ENCODE measurements at places on chromosomes 6 and 20.

- no peak for DNase-seq
Measured at GRCh38 chr6:168640768-168641167, 199.8 kb downstream of the SMOC2 start.

DNA sequence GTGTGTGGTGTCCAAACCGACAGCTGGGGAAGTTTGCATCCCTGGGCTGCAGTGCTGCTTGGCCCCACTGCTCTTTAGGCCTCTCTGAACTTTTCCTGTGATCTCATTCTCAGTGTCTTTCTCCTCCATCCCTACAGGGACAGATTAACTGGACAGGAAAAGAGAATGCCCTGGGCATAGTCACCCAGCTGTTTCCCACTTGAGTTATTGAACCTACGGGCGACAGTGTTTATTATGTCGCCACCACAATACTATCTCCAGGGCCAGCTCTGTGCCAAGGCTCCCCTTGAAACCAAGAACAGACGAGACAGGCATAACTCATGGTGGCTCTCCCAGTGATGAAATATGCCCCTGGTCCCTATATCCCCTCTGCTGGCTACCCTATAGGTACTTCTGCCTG is 147.8 kb upstream of the EPHA7 start:
- DNase-seq: no peak

GRCh38 chr20:57920971-57921370 is 211.2 kb upstream of the PMEPA1 start:
- no peak for DNase-seq

DNA sequence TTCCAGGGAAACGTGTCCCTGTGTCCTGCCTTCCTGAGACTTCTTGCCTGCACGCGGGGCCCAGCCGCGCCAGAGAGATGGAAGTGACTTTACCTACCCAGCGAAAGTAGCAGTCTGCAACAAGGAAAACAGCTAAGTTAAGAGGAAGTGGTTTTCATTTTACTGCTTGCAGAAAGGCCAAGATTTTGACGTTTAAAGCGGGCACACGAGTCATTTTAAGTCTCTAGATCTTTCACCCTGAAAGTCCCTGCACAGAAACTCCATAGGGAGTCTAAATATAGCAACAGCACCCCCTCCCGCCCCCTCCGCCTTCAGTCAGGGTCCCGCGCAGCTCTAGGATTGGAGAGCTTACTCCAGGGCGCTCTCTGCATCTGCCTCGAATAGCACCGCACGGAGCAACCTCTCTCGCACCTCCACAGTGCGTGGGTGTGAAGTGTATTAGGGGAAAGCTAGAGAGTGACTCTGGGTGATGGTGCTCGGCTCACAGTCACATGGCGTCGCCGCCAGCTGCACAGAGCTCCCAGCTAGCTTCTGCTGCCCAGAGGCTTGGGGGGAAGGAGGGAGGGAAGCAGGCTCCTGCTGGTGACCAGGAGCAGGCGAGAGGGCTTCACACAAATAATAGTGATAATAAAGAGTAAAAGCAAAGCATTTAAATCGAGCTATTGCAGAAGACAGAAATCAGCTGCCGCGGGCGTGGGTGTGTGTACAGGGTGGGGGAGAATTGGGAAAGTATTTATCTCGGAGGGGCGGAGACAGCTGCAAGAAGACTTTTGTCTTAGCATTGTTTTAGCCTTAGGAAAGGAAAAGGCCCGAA is 1.8 kb upstream of the KCNQ5 start:
- DNase-seq: no peak

DNA sequence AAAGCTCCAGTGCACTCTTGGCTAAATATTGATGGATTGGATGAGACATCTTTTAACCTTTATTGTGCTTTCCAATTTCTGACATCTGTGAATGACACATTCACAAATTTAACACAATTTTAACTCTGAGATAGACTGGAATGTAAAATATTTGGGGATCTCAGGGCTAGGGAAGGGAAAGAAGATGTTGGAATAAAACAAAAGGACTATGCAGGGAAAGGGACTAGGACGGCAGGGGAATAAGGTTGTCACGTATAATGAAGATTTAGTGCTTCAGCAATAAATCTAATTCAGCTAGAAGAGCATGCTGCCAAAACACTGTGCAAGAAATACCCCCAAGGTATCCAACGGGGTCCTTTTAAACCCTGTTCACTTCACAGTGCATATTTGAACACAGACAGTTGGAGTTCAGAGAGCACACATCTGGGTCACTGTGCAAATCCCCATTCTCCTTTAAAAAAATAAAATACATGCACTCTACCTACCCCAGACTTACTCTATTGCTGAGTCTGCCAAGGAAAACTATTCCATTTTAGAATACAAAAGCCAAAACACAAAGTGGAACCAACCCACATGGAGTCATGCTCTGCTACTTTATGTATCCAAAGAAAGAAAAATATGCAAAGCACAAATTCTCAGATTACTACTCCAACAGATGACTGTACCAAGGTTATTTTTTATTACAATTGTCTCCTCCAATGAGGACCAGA is 151.0 kb upstream of the RSPO3 start:
- no peak for DNase-seq

DNA sequence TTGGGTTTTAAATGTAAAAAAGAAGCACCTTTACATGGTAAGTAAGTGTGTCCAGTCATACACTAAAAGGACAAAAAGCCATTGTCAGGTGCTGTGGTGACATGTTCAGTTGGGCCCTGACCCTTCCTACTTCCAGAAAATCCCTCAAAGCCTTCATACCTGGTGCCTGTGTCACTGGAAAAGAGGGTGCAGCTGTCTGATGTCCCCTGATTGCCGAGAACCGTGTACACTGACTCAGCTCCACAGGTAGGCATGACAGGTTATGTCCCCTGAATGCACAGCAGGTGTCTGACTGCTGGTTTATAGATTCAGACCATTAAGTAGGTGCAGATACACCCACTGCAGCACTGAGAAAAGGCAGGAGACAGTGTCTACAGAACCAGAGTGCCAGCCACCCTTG is 99.1 kb downstream of the FOXC1 start:
- no peak for DNase-seq

GRCh38 chr20:37980876-37981275 is 52.4 kb downstream of the TTI1 start:
- no peak for DNase-seq

GRCh38 chr6:6037179-6037578 is 30.5 kb upstream of the NRN1 start:
- DNase-seq: no peak

- no peak for DNase-seq
Measured at GRCh38 chr6:93731306-93731705, 311.9 kb upstream of the EPHA7 start.

GRCh38 chr6:25175681-25176080 is 103.5 kb upstream of the CARMIL1 start:
- DNase-seq: no peak

- no peak for DNase-seq
Measured at GRCh38 chr6:77015350-77015749, 447.9 kb downstream of the HTR1B start.

DNA sequence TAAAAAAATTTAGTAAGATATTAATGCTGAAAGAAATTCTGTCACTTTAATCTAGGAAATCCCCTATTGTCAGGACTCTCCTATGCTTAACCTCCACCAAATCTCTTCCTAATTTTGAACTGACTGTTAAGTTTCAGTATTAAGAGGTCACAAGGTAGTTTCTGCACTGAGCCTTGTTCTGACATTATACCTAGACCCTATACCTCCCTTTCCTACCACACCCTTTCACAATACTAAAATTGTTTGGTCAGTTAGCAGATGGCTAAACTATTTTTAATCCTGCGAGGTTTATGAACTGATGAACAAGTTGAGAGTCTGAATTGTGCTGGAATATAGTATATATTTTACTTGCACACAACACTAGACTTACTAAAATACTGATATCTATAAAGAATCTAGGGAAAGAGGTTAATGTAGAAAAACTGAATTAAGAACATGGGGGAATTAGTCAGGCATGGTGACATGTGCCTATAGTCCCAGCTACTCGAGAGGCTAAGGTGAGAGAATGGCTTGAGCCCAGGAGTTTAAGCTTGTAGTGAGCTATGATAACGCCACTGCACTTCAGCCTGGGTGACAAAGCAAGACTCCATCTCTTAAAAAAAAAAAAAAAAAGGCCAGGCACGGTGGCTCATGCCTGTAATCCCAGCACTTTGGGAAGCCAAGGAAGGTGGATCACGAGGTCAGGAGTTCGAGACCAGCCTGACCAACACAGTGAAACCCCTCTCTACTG is 51.5 kb downstream of the HBS1L start:
- no peak for DNase-seq

DNA sequence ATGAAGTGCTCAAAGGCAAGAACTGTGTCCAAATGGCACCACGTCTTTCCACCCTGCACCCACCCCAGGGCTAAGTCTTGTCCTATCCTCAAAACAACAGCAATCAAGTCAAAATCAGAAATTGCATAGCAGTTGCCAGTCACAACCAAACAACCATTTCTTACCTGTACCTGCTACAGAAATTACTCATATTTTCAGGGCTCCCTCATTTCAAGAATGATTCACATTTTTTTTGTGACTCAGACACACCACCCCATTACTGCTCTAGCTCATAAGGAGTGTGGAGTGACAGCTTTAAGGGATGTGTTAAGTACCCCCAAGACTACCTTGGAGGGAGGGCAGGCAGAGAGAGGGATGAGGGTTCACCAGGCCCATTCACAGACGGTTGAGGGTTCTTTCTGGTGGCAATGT is 111.7 kb downstream of the TRERF1 start:
- no peak for DNase-seq

GRCh38 chr20:60484316-60484715 is 526.1 kb downstream of the CDH26 start:
- DNase-seq: no peak

GRCh38 chr6:14505401-14505800 is 387.8 kb downstream of the CD83 start:
- no peak for DNase-seq

- no peak for DNase-seq
Measured at GRCh38 chr20:4260102-4260501, 244.7 kb upstream of the RNF24 start.

DNA sequence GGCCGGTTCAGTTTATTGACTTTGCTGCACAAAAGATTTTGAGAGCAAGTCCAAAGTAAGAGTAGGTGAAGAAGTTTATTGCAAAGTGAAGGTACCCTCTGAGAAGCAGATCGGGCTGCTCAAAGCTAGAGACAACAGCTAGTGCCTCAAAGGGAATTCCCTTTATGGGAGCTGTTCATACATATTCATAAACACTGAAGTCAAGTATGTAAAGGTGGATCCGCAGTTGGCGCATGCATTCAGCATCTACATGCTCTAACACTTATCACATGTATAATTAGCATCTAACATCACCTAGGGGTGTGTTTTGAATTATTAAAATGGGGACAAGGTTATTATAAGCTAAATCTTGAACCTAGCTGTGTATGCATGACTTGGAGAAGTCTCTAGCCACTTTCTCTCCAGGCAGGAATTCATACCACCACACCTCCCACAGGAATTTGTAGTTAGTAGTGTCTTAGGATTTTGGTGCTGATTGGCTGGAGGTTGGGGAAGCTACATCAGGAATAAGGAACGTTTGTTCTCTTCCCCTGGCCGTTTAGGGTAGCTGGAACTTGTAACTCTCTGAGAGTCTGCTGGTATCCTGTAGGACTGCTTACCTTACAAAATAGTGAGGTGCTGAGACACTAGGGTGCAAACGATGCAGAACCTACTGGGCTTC is 1633.9 kb downstream of the GRIK2 start:
- no peak for DNase-seq

GRCh38 chr6:78489874-78490273 is 377.5 kb upstream of the IRAK1BP1 start:
- DNase-seq: no peak

DNA sequence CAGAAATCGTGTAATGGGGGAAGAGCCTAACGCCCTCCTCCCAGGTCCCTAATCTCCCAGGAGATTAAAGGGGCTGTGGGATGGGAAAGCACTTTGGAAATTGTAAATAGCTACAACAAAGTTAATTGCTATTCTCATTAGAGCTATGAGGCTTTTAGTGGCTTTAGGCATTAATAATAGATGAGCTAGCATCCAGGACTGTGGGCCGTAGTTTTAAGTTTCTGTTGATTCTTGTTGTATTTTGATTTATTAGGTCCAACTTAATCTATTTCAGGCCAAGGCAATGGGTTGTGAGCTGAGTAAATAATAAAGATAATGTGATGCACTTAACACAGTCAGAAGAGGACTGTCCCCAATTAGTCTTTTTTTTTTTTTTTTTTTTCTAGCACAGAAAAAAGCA is 67.7 kb downstream of the ANKRD6 start:
- no peak for DNase-seq

DNA sequence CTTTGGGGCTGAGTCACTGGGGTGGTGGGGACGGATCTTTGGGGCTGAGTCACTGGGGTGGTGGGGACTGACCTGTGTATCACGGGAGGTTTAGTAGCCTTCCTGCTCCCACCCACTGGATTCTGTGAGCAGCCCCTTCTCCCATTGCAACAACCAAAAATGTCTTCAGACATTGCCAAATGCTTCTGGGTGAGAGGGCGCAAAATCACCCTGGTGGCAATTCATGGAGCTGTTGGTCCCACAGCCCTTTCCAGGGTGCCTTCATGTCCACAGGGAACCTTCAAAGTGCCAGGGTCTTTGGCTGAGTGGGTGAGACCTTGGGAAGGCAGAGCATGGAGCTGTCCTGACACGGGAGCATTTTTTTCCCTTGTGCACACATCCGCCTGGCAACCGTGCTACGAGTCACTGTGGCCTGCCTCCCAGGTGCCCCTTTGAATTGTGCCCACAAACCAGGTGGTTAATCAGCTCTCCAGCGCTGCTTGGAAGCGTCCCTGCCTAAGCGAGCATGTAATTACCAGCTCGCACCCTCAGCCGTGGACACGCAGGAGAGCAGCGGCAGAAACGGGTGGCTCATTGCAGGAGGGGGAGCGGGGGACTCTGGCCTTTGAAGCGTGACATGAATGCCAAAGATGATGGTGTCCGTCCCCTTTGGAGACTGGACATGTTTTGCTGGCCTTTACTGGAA is 27.4 kb upstream of the APCDD1L start:
- no peak for DNase-seq

- DNase-seq: no peak
Measured at GRCh38 chr6:85435851-85436250, 14.0 kb upstream of the NT5E start.

DNA sequence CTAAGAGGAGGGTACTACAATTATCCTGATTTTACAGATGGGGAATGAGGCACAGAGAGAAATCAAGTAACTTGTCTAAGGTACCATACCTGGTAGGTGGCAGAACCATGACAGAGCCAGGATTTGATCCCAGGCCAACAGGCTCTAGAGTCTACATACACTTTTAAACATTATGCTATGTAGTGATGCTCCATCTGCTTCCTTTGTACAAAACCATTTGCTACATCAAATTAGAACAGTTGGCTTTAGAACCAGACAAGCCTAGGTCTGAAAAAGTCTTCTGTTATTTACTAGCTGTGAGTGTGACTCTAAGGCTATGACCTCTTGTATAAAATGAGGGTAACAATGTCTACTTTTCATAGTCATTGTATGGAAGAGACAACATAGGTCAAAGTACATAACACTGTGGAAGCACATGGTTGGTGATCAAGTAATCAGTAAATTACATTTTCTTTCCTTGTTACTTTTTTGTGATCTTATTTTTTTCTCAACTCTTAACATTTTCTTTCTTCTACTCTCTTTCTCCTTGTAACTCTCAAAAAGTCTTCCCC is 122.1 kb downstream of the PDSS2 start:
- DNase-seq: no peak

Data from DMS 273 treated with DMSO at 0.1 percent for 48 hours (cell line).